Left colon (tissue), 2 donors: ENCODE measurements at places on chromosomes 11 and 22.

DNA sequence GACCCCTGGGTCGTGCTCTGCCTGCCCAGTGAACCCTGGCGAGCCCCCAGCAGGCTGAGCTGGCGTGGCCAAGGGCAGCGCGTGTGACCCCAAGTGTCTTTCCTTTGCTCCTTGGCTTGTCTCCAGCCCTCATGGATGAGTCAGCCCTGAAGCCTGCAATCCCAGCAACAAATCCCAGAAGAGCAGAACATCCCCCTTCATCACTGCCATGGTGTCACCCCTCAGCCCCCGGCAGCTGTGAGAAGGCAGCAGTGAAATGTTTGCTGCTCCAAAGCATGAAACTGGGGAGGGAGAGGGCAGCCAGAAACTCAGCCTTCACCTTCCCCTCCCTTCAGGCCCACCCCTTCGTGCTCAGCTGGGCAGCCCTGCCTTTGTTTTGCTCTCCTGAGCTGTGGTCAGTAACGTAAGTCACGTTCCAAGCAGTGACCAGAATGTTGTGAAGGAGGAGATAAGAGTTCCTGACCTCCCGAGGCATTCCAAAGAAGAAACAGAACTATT lies 29.8 kb downstream of the ADAMTS15 start:
- DNase-seq = peak; percentile 49

DNA sequence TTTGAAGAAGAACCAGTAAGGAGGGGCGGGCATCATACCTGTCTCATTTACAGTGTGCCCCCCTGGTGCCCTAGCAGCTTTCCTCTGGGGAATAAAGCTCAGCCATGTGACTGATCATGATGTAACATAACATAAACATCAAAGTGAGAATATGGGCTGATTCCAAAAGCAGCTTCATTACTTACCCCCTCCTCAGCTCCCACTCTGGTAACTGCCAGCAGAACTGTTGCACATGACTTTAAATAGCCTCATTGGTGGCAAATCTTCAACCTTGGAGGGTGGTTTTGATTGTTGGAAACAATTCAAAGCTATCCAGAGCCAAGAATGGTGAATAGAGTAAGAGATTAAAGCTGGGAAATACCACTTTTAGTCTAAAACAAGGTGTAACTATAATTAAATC lies 384.6 kb downstream of the BUD13 start:
- no peak for DNase-seq

GRCh38 chr11:75394085-75394840 lies 5.1 kb upstream of the RPS3 start:
- DNase-seq = no peak

- no peak for DNase-seq
Measured at GRCh38 chr11:73414977-73415651, 38.9 kb downstream of the RELT start.

GRCh38 chr11:12482839-12483238 lies 105.5 kb downstream of the PARVA start:
- no peak for DNase-seq
